Stimulated activated CD8-positive, alpha-beta memory T cell treated with anti-CD3 and anti-CD28 coated beads, Interleukin-4, amount 100 ng/mL, for 1 hour (primary cell): ENCODE measurements at places on chromosomes 1 and 21.

DNA sequence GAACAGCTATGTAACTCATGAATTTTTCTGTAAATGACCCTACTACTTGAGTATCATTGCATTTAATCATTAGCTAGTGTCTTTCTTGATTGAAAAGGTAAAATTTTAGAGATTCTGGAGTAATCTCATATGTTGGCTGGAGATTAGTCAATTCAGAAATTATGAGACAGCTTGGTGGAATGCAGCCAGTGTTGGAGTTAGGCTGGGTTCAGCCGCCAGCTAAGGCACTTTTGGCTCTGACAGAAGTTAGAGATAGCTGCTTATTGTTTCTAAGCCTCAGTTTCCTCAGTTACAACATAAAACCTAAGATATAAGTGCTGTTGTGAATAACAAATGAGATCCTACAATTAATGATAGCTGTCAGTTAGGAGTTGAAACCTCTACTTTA is 49.4 kb downstream of the TBCE start:
- no peak for DNase-seq

- no peak for DNase-seq
Measured at GRCh38 chr1:236066828-236067386, 2.0 kb upstream of the NID1 start.

- no peak for DNase-seq
Measured at GRCh38 chr1:1432951-1433803, 2.3 kb upstream of the VWA1 start.

DNA sequence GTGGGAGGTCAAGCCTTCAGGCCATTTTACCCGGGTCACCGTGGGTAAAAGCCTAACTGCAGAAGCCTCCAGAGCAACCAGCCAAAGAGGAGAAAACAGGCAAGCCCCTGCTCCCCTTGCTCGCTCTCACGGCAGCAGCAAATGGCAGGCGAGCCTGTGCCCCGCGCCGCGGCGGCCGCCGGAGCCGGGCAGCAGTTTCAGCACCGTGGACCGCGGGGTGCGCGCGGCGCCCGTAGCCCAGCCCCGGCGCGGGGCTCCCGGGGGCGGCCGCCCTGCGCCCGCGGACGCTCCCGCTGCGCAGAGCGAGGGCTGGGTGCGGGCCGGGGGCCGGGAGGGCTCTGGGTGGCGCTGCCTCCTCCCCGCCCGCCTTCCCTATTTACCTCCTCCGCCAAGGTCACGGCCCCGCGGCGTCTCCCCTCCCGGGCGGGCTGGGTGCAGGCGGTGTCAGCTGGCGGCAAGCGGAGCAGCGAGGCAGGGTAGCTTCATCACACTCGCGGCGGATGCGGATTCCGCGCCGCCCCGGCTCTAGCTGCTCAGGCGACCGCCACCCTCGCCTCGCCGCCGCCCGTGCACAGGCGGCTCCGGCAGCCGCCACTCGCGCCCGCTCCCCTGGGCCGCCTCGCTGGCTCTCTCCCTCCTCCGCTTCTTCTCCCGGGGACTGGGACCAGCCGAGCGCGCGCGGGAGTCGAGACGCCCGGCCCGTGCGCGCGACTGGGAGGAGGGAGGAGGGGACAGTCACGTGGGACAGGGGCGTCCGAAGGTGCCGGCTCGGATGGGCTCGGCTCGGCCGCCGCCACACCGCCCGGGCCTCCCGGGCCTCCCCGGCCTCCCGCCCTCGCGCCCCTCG is at the start of gene RGS7:
Gene RGS7, minus strand, starts transcription at position 687 of the 847 bp plus-strand sequence.
- no peak for DNase-seq

GRCh38 chr1:87030740-87031690 is 116.6 kb downstream of the HS2ST1 start:
- no peak for DNase-seq

- no peak for DNase-seq
Measured at GRCh38 chr1:226734611-226735153, 4.4 kb downstream of the ITPKB start.

DNA sequence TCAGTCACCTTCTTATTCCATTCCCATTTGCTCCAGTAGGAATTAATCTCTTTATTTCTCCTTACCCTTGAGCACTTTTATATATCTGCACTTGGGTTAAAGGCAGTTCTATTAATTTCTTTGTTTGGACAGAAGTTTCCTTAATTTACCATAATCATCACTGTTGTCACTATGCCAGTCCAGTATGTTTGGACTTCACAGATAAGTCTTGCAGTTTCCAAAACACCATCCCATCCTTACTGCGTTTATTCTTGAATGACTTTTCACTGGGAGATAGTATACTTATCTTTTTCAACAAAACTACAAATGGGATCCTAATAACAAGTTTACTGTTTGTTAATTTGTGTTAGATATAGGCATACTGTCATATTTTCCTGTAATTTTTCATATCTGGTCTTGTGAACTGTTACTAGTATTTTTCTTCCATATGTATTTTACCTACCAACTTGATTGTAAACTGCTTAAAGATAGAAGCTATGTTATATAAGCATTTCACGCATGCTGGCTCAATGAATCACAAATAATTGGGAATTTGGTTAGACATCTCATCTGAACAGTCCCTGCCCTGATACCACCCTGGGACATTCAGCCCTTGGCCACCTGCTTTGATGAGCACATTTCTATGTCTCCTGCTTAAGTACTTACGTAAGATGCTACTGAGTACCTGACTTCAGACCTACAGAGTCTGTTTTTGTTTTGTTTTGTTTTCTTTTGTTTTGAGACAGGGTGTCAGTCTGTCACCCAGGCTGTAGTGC is 78.2 kb downstream of the OLFML2B start:
- DNase-seq, result no peak

DNA sequence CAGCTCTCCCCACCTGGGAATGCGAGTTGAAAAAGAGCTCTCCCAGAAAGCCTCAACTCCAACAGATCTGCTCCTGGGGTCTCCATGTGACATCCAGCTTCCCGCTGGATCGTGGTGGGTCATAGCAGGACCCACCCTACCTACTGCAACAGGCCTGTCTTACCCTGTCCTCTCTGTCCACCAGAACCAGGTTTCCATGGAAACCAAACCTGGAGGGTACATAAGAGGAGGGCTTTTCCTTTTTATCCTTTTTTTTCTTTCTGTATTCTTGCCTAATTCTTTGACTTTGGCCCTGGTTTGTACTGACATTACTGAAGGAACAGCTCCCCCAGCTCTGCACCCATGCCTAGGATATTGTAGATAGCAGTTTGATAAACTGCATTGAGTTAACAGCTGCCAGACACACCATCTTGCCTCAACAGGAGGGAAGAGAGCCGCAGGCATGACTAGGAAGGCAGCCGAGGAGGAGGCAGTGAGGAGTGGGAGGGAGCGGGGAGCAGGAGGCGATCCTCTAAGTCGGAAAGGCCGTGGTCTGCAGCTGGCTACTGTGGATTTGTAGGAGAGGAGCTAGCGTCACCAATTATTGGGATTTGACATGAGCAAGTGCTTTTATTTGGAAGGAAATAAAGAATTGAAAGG is 9.7 kb upstream of the FMOD start:
- DNase-seq, result no peak

- DNase-seq, result no peak
Measured at GRCh38 chr21:24025101-24025500, 1582.2 kb downstream of the MRPL39 start.

DNA sequence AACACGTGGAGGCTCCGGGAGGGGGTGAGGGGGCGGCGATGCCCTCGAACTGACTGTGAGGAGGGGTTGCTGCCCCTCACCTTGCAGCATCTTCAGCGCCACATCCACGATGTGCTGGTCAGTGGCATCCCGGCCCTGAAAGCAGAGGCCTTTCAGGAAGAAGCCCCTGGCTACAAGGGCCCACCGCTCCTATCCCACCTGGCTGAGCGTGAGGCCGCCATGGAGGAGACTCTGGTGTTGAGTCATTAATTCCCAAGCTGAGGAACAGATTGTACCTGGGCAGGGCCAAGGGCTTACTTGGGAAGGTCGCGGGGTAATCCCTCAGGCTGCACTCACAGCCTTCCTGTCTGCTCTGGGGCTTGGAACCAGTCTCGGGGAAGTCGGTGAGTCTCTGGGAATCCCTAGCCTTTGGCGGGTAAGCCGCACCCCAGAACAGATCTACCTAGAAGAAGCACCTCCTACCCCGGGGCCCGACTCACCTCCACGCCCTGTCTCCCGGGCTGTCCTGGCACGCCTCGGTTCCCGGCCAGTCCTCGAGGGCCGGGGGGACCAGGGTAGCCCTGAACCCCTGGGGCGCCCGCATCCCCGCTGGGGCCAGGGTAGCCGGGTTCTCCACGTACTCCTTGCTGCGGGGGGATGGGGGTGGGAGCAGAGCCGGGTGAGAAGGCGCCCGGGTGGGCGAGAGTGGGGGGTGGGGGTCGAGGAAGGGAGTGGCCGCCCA is 13.9 kb downstream of the COL9A2 start:
- DNase-seq, result no peak

GRCh38 chr1:22317231-22317919 is 134.3 kb upstream of the ZBTB40 start:
- no peak for DNase-seq

- no peak for DNase-seq
Measured at GRCh38 chr1:12495725-12496124, 122.3 kb downstream of the DHRS3 start.

- no peak for DNase-seq
Measured at GRCh38 chr1:13781907-13782633, 82.1 kb downstream of the PRDM2 start.

- no peak for DNase-seq
Measured at GRCh38 chr1:6086762-6087376, 41.2 kb downstream of the KCNAB2 start.

GRCh38 chr1:94678202-94678848 is 136.8 kb upstream of the F3 start:
- no peak for DNase-seq

DNA sequence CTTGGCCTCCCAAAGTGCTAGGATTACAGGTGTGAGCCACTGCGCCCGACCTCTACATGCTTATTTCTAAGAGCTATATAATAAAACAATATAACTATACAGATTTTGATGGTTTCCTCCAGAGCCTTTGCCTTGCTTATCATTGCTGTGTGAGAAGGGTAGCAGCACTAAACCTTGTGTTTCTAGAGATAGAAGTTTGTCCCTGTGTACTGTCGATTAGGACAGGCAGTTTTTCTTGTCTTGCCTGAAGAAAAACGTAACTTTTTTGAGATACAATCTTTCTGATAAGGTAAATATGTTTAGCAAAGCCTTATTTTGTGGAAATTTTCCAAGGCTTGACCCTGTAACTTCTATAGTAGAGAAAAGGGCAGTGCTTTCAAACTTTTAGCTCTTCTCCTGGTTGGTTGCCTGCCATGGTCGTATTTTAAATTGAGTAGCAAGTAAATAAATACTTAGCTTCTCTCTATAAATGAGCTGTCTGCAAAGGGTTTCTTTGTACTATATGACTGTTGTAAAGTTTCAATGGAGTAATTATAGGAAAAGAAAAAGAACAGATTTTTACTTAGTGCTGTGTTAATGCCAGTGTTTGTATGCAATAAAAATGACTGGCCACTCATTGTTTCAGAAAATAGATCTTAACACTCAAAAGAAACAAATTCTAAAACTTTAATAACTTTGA is 86.4 kb upstream of the CACYBP start:
- DNase-seq, result no peak

GRCh38 chr1:167121375-167122120 is 27.7 kb downstream of the STYXL2 start:
- DNase-seq, result no peak

DNA sequence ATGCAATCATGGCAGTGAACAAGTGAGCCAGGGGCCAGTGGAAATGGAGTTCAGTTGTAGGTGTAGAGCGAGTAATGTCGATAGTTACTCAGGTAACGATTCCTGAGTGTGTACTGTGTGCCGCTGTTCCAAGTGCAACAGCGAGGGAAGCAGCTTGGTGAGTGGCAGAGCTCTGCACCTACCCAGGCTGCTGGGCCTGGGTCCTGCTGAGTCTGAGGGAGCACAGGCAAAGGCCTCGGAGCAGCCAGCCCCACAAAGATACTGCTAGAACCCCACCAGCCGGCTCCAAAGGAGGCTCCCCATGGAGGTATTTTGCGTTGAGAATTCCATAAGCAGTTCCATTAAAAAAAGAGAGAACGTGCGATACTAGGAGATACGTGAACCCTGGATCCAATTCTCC is 23.2 kb downstream of the PARP1 start:
- no peak for DNase-seq

- no peak for DNase-seq
Measured at GRCh38 chr1:170012920-170013319, 61.6 kb downstream of the KIFAP3 start.

GRCh38 chr1:236030534-236030933 is 34.4 kb downstream of the NID1 start:
- DNase-seq, result no peak

GRCh38 chr21:44405091-44405947 is 50.0 kb upstream of the LRRC3 start:
- DNase-seq, result no peak

GRCh38 chr1:9538669-9539164 is 548 bp upstream of the SLC25A33 start:
- no peak for DNase-seq

DNA sequence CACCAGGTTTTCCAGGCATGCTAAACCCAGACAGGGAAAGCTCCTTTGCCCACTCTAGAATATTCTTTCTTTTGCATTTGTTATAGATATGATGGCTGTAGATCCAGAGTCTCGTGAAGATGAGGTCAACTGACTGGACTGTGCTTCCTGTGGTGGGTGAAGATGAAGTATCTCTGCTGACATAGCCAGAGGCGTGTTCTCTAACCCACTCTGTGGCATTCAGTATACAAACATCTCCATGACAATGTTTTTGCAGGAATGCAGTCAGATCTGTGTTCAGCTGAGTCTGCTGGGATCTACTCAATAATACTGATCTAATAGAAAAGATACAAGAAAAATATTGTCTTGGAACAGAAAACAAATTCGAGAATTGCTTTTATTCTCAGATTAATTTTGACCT is 11.3 kb downstream of the RWDD2B start:
- no peak for DNase-seq

- no peak for DNase-seq
Measured at GRCh38 chr1:69967245-69967766, 238.1 kb downstream of the LRRC40 start.

DNA sequence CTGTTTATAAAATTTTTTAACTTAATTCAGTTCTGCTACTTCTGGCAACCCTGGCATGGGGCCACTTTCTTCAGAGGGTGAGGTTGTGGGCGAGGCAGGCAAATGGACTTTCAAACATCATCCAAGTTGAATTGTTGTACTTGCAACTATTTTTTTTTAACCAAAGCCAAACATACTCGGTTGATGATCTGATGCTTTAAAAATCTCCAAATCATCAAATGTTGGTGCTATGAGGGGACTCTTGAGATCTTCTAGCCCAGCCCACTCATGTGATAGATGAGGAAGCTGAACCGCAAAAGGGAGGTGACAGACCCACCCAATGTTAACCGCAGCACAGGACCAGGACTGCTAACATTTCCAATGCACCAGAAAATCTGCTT is 6.7 kb downstream of the SLC1A7 start:
- no peak for DNase-seq

GRCh38 chr1:10951961-10952360 is 60.5 kb upstream of the TARDBP start:
- no peak for DNase-seq

DNA sequence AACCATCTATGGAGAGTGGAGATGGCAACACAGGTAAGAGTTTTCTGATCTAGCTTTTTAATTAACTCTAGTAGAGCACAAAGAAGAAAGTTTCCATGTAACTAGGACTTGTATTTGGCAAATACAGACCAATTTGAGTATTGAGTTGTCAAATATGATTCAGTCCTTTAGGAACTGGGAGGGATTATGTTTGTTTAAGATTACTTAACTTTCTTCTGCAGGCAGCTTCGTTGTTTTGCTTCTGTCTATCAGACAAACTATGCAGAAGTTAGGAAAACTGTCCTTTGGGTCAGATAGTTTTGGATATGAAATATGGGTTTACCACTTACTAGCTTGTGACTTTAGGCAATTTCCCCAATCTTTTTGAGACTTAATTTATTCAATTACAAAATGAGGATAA is 111.8 kb downstream of the POU2F1 start:
- no peak for DNase-seq

- DNase-seq, result no peak
Measured at GRCh38 chr1:85240174-85240601, 19.3 kb downstream of the C1orf52 start.
